ENCODE measurements at places on chromosomes 11 and 22. TPM values are rescaled to one million over a fixed set of nuclear protein-coding genes. Genes with fewer than 3 reads are reported as not detected.

Gene SHANK3
- total RNA-seq: 0.50 TPM

Gene APOL5
- total RNA-seq: not detected

Gene GTSE1
- total RNA-seq: 16.8 TPM

Gene B3GAT1
- total RNA-seq: not detected

Gene JAM3
- total RNA-seq: 86.5 TPM

All from uterine smooth muscle cell (primary cell).